ENCODE measurements at places on chromosomes 4 and X.

DNA sequence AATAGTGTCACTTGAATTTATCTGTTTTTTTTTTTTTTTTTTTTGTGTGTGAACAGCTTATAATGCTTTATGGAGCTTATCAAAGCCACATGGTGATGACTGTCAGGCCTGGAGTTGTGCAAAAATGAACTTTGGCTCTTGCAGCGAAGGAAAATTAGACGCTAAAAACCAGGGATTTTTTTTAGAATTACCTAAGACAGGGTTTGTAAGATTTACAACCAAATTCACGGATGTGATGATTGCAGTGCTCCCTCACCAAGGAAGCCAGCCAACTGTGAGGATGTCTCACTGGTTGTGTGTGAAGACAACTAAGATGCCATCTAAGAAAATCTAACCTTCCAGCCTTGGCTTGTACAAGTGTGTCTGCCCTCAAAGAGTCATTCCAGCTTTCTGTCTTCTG is 127.1 kb upstream of the SLC4A4 start:
- peak; percentile 75 for DNase-seq

- DNase-seq, result no peak
Measured at GRCh38 chr4:36919721-36920120, 324.8 kb upstream of the NWD2 start.

DNA sequence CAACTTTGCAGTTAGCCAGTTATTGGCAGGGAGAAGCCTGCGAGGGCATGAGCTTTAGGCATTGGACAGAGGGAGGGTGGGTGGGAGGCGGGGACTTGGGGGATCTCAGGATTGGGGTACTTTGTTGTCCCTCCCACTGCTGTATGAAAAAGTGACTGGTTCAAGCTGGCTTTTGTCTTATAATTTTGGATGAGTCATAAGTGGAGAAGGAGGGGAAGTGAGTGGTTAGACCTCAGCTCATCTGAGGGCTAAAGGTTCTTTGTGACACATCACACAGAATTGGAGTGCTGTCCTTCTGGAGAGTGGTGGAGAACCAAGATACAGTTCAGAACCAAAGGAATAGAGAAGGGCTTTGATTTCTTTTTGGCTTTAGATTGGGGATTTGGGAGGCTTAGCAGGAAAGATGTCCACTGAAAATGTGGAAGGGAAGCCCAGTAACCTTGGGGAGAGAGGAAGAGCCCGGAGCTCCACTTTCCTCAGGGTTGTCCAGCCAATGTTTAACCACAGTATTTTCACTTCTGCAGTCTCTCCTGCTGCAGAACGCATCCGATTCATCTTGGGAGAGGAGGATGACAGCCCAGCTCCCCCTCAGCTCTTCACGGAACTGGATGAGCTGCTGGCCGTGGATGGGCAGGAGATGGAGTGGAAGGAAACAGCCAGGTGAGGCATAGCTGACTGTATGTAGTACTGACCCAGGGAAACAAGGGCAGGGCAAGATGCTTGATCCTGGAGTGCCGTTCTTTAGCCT is at the start of gene SLC4A4:
SLC4A4 (plus strand) TSS at position 175 of the 748 bp plus-strand sequence.
- peak; percentile 20 for DNase-seq

DNA sequence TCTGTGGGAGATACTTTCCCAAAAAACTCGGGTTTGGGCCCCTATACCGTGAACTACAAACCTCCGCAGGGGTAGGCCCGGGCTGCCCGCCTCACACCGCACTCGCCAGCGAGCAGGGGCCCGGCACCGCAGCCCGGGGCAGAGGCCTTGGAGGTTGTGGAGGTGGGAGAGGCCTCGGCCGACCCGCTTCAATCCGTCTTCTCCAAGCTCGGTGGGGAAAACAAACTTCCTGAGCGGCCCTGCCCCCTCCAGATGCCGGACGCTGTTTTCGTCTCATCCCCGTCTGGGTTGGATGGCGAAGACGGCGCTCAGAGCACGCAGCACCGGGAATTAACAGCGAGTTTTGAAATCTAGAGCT is 442 bp upstream of the MCUB start:
- no peak for DNase-seq

DNA sequence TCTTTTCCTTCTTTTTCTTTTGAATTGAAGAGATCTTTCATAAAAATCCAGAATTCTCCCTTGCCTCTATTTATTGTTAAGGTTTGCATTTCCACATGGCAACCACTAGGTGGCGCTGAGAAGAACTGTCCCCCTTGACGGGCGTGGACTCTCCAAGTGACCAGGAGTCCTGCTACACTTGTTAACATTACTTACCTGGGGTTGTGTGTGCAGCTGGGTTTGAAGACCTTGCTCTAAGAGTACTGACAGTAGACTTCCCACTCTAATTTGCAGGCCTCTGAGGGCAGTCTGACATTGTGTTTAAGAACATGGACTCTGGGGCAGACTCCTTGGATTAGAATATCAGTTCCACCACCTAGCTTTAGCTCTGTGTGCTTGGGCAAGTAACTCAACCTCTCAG is 52.8 kb downstream of the GPRIN3 start:
- peak; percentile 21 for DNase-seq

- DNase-seq, result peak; percentile 46
Measured at GRCh38 chrX:134423606-134424005, 36.4 kb upstream of the HPRT1 start.

- DNase-seq, result no peak
Measured at GRCh38 chr4:163810755-163811154, 316.3 kb downstream of the TMA16 start.

DNA sequence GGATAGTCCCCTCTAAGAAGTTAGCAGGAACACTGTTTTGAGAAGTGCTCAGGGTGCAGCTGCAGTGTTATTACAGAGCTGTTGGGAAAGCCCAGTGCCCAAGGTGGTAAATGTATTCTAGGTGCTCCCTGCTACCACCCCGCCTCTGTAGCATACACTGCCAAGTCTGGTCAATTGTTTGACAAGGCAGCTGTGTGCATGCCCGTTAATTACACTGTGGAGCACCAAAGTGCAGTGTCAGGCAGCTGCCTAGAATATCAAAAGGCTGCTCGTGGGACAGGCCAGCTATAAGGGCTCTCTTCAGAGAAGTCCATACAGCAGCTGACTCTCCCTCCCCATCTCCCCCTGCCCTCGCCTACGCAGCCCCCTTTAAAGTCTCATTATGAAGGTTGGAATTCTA is 99.9 kb upstream of the KLHL13 start:
- no peak for DNase-seq

GRCh38 chr4:57219431-57219830 is 109.2 kb upstream of the IGFBP7 start:
- no peak for DNase-seq

GRCh38 chr4:39542611-39543012 is 15.4 kb upstream of the UGDH start:
- no peak for DNase-seq

DNA sequence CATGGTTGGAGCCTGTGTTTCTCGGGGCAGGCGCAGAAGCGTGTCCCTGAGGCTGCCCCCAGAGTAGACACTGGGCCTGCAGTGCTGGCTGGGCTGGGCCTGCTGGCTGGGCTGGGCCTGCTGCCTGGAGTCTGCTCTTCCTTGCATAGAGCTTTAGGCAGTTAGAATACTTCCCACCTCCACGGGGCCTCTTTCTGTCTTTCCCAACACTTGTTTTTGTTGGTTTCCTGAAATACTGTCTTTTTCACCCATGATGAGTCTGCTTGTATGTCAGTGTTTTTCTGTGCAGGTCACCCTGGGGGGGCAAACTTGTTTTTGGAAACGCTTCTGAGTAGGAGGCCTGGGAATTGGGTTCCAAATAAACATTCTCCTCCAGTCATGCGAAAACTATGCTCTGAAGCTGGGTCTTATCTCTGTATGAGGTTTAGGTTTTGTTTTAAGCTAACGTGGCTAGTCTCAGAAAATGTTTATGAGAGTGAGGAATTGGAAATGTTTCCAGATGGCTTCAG is 32.2 kb downstream of the TRMT44 start:
- DNase-seq, result peak; percentile 98

GRCh38 chr4:105472871-105473323 is 965 bp downstream of the PPA2 start:
- no peak for DNase-seq

DNA sequence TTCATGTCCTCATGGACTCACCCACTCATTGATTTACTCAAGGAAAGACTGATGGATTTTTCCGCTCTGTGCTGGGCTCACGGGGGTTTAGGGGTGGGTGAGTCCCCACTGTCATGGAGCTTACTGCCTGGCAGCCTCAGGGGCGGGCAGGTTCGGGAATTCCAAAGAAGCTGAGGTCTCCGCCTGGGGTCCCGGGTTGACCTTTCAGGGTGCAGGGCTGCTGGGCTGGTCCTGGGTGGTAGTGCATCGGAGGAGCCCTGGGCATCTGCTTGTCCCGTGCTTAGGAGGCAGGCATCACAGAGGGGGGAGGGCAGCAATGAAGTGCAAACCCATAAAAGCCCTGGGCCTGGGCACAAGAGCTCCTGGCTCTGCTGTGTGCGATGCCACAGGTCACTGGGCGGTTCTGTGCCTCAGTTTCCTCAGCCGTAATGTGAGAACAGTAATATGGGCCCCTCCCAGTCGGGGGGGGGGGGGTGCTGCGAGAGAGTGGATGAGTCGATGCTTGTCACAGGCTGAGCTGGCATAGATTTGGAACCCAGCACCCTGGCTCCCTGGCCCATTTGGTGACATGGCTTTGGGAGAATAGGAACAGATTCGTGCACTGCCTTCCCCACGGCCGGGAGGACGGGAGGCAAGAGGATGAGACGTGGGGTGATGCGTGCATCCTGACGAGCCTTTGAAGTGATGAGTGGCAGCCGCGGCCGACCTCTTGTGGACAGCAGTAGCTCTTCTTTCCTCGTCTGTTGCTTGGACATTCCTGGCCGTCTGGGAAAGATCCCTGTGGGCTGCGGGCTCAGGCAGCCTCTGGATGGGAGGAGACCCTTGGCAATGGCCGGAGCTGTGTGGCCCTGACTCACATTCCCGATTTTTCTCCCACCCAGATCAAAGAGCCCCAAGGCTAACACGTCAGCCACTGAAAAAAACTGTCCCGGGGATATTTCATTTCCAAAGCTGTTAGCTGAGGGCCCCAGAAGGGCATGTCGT is 42.0 kb downstream of the PSAPL1 start:
- peak; percentile 15 for DNase-seq

- no peak for DNase-seq
Measured at GRCh38 chr4:126354784-126355183, 1040.0 kb downstream of the FAT4 start.

GRCh38 chr4:87209696-87210095 is 10.7 kb downstream of the KLHL8 start:
- no peak for DNase-seq

- DNase-seq, result no peak
Measured at GRCh38 chr4:55031158-55031557, 94.2 kb downstream of the KDR start.

DNA sequence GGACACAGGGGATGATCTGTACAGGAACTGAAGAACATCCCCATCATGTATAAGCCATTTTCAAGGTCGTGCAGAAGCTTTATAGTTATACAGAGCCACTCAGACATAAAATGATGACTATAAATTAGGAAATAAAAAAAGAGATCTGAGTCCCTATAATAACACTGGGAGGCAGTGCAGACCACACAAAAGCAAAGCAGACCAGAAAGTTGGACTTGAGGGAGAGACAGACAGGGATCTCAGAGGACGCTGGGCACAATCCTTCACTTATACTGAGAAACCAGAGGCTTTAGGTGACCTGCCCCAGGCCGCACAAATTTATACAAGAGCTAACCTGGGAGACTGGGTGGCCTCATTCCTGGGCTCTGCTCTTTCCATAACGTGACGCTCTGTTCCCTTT is 70.5 kb downstream of the HADH start:
- peak; percentile 44 for DNase-seq

DNA sequence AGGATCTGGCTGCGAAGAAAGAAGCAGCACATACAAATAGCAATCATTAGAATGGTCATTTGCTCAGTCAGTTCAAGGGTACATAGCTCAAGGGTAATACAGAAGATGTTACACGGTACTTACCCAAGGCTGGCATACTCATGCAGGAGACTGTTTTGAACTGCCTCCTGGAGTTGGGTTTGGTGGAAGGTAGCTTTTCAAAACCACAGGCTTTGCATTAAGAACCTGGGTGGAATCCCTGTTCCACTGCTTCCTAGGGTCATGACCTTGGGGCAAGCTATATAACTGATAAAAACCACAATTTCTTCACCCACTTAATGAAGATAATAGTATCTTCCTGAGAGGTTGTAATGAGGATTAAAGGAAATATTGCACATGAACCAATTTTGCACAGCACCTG is 36.5 kb downstream of the TBC1D9 start:
- no peak for DNase-seq

DNA sequence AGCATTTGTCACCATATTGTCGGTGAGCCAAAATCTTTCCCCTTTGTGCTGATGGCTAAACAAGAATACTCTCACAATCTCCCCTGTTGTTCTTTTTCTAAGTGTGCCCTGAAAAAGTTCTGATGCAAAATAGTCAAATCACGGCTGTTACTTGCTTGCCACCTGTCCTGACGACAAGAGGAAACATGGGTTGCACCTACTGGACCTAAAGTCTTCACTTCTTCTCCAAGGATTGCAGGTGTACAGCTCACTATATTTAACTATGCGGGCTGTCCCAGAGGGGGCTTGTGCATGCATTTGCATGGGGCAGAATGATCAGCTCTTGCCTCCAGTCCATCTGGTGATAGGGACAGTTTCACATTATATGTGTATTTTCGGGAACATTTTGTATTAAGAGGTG is 21.6 kb downstream of the AFF2 start:
- no peak for DNase-seq

- no peak for DNase-seq
Measured at GRCh38 chr4:172232966-172233365, 419.8 kb downstream of the GALNTL6 start.

GRCh38 chr4:151206241-151207005 is 70.5 kb upstream of the PRSS48 start:
- no peak for DNase-seq

DNA sequence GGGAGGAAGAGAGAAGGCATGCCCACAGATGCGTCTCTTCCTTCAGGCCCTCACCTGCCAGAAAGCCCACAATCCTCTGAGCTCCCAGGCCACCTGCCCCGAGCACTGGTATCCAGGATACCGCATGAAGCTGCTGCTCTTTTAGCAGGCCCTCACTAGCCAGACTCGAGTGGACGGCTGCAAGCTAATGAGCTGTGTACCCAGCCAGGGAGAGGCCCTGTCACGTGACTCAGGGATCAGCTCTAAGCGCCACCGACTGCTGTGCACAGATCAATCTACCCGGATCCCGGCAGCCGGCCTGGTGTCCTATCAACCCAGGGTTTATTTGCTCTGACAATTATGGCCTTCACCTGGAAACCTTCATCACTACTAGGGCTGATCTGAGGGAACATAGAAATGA is 39.0 kb downstream of the BCOR start:
- no peak for DNase-seq

GRCh38 chrX:63613531-63614028 is 171.4 kb downstream of the ARHGEF9 start:
- no peak for DNase-seq

GRCh38 chrX:110847334-110847733 is 51.7 kb upstream of the CHRDL1 start:
- DNase-seq, result peak; percentile 81

- no peak for DNase-seq
Measured at GRCh38 chr4:177376024-177376423, 66.2 kb downstream of the AGA start.

DNA sequence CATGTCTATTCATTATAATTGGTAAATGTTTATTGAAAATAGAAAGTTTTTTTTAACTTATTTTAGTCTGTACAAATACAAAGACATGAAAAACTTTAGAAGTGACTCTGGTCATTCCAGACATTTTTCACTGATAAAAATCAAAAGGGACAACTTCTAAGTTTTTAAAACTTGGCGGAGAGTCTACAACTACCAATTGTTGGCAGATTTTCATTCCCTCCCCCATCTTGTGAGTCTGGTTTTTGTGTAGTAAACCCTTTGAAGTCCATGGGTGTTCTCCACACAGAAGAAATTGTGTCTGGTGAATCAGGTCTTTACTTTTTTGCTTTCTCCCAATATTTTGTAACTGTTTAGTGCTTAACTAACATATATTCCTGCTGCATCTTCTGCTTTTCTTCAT is 336.5 kb downstream of the PDGFC start:
- DNase-seq, result peak; percentile 9

All from fibroblast of the aortic adventitia (primary cell).